ENCODE measurements at places on chromosomes 6 and 20.
A peak's percentile ranks its signal among the peaks of the same experiment; 100 is the strongest.

DNA sequence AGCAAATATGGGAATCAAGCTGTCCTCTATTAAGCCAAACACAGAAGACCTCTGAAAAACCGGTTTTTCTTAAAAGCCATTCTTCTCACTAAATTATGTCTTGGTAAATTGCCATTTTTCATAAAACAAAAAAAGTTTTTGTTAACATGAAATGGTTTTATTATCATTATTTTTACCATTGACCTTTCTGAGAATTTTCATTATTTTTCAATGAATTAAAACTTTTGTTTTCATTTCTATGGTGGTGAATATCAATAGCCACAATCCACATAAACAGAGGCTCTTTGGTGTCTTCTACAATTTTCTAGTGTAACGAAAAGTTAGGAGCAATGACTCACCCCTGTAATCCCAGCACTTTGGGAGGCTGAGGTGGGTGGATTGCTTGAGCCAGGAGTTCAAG, 2.1 kb downstream of the SF3B5 start:
- DNase-seq, result no peak

DNA sequence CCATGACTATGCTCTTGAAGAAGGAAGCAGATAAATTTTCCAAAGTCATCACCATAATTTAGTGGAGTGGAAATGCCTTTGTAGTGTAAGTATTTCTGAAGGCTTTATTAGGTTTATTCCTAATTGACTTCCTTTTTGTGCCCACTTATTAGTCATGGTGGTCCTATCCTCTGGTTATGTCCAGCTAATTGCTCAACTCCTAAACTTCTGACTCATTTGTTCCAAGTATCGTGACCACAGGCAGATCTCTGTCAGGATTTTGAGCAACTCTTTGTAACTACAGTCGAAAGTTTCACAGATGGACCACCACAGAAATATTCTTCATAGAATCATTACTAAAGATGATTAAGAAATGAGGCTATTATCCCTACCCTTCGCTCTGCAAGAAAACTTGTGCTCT, 315.6 kb upstream of the PTCHD4 start:
- no peak for DNase-seq

DNA sequence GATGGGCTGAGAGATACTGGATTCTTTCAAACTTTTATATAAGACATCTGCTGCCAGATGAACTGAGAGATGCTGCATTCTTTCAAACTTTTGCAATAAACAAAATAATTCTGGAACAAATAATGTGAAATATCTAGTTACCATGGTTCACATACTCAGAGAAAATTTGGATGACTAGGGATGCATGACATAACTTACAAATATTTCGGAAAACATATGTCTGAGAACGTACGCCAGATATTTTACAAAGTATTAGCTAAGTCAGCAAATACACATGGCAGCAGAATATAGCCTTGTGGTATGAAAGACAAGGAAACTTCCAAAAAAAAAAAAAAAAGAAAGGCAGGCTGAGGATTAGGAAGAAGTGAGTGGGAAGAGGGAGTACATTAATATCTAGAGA, 113.3 kb upstream of the TRAF3IP2 start:
- no peak for DNase-seq

- DNase-seq, result no peak
These were observed 167.4 kb downstream of the ZMYND8 start for GRCh38 chr20:47189060-47189459.

GRCh38 chr20:54661880-54662465, 186.6 kb downstream of the DOK5 start:
- DNase-seq, result no peak

DNA sequence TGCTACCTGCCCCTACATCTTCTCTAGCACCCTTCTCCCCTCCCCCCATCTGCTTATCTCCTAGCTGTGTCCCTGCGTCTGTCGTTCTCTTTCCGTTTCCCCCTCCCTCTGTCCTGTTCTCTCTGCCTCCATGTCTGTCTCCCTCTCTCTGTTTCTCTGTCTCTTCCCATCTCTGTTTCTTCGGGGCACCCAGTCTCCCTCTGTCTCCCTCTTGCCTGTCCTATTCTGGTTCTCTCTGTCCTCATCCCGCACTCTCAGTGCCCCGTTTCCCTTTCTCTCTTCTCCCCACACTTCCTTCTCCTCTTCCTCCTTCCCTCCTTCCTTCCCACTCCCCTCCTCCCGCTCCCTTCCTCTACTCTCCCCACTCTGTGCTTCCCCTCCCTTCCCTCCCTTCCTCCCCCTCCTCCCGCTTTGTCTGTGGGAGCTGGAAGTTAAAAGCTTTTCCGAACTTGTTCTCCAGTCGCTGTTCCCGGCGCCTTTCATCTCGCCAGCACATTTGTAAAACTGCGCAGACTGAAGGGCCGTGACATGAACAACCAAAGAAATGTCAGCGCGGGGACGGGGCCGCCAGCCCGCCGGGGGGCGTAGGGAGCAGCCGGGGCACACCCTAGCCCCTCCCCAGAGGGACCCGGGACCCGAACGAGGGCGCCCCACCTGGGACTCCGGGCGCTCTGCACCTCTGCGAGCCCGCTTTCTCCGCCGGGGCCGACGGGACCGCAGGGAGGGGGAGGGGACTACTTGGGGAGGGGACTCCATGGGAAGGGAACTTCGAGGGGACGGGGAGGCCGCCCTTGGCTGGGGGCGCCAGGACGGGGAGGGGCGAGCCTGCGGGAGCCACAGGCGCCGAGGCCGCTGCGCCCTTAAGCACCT, 4.0 kb upstream of the CDH22 start:
- peak; percentile 45 for DNase-seq

Measured in common myeloid progenitor, CD34-positive (primary cell).